ENCODE measurements at places on chromosomes 6 and 20.
A peak's percentile ranks its signal among the peaks of the same experiment; 100 is the strongest.

DNA sequence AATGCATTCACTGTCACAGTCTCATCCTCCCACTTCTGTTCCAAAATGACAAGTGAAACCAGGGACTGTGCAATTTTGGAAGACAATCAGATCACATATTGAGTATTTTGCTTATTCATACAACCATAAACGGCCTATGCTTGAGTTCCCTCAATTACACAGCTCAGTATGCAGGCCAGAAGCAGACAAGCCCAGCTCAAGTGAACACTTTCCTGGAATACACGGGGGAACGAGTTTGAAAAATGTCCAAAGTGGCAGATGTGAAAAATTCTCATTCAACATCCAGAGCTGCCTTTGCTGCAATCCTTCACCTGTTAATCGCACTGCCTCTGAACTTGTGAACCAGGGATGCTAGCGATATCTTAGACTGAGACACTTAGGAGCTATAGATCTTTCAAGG, 190.2 kb downstream of the COL9A1 start:
- DNase-seq = no peak

- no peak for DNase-seq
Measured at GRCh38 chr6:141107591-141108160, 1025.0 kb upstream of the GJE1 start.

DNA sequence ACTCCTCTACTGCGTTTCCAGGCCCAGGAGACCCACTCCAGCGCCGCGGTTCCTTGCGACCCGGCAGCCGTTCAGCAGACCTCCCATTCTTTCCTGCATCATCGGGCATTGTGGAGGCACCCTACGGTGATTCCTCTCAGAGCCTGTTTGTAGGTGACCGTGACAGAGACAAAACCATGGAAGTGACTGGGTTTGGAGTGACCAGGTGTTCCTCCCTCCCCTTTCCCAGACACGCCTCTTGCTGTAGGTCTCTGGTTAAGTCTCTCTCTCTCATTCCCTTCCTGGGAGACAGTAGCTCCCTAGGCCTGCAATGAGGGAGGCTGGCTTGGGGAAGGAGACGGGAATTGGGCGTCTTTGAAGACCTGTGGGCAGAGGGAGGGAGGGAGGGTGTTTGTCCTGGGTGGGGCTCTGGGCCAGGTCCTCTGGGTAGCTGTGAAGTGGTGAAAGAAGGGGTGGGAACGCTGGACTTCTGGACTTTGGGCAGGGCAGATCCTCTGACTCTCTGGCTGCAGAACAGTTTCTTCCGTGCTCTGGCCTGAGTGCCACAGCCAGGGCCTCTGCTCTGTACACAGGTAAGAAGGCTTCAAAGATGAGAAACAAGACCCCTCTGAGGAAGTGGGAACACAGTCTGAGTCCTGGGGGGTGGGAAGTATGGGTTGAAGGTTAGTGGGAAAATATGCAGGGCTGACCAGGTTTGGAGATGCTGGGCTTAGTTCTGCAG, 763 bp downstream of the KLC4 start:
- DNase-seq = no peak

DNA sequence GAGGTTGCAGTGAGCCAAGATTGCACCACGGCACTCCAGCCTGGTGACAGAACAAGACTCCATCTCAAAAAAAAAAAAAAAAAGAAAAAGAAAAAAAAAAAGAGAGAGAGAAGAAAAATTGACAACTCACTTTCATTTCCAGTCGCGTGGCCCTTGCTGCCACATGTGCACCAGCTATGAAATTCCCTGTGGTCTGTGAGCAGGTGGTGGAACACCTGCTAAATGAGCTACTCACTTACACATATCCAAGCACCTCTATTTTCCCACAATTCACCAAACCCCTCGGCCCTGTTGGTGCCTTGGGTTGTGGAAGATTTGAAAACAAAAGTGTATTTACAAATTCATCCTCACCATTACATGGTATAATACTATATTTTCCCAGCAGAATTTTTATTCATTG, 105.2 kb upstream of the ASF1A start:
- DNase-seq = no peak

DNA sequence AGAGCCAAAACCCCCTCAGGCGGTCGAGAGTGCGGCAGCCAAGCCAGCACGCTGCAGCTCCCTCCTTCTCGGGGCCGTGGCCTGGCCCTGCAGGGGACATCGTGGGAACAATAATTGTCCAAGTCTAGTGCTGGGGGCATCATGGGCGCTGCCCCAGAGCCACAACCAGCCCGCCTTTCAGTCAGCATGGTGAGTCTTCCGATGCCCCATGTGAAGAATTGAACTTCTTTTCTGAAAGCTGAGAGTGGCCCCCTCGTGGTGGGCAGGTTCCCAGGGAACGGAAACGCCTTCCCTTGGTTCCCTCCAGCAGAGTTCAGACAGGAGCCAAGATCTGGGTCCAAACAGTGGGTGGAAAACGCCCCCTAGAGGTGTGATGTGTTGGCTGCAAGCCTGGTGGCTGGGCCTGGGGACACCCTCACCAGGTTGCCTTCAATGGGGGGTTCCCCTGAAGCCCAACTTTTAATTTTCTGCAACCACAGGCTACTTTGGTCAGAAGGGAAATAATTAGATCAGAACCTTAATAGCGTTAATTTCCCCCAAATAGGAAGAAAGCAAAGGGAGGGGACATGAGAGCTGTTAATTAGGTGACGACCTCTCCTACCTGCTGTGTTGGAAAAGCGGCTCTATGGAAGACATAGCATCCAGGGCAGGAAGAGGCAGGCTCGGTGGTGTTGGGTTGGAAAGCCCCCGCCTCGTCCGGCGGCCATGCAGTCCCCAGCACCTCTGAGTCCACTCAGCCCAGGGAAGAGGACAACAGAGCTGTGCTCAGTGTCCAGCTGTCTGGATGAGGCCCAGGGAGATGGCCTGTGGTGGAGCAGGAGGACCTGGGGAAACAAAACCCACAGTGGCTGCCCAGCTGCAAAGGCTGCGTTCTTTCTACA, 4.7 kb upstream of the MRGBP start:
- DNase-seq = peak; percentile 88
